ENCODE measurements at places on chromosomes 11 and 22.

GRCh38 chr11:95682552-95682951 lies 107.0 kb downstream of the FAM76B start:
- no peak for DNase-seq

DNA sequence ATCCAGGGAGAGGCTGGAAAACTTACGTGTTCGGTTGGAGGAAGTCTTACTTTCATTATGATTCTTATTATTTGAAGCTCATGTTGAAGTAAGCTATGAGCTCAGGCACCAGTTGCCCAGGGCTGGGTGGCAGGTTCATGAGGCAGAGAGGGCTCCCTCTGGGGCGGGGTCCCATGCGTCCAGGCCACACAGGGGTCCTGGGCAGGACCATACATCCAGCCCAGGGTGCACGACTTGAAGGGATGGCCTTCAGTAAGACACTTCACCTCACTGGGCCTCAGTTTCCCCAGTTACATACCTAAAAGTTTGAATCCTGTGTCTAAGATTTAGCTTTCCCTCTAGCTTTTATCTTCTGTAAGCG lies 107.3 kb upstream of the B3GAT1 start:
- no peak for DNase-seq

- no peak for DNase-seq
These were observed 46.4 kb upstream of the CD82 start for GRCh38 chr11:44518968-44519550.

- DNase-seq, result no peak
These were observed 219.7 kb downstream of the CEP164 start for GRCh38 chr11:117547195-117547850.

- no peak for DNase-seq
These were observed 1.8 kb upstream of the SLC36A4 start for GRCh38 chr11:93199616-93200015.

DNA sequence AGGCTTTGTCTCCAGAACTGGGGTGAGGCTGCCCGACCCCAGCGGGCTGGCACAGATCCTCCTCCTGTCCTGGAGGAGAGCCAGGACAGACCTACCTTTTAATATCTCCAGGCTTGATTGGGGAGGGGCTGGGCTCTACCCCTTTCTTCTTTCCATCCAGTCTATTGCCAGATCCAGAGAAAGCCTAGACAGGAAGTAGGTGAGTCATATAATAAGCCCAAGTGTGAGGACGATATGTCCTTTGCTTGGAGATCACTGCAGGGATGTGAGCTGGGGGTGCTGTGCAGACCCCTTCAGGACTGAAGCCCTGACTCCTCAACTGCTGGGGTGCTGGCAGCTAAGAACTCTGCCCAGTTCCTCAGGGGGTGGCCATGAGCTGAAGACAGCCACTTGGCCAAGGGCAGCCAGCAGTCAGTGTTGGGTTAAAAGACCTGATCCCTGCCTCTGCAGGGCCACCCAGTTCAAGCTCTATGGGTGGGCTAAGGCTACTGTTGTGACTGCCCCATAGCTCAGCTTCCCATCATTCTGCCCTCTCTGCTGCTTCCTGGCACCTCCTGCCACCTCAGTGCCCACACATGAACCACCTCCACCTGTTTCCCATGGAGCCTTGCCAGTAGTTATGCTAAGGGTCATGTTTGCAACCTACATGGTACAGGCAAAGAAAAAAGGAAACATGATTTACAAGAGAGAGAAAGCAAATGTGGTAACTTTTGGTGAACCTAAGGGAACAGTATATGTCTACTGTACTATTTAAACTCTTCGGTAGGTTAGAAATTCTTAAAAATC lies 8.3 kb upstream of the C22orf39 start:
- DNase-seq, result no peak

DNA sequence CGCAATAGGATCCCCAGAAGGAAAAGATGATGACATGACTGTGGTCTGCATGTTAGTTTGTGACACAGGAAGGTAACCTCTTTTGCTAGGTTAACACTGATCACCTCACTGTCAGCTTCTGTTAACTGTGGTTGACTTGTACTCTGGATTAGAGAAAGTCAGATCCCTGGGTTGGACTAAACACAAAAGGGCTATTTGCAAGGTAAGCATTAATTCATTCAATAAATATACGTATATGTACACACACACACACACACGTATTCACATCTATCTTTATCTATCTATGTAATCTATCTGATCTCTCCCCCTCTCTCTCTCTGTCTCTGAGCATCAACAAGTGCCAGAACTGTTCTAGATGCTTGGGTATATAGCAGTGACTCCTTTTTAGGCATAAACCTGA lies 136.1 kb upstream of the SNX19 start:
- DNase-seq, result no peak

DNA sequence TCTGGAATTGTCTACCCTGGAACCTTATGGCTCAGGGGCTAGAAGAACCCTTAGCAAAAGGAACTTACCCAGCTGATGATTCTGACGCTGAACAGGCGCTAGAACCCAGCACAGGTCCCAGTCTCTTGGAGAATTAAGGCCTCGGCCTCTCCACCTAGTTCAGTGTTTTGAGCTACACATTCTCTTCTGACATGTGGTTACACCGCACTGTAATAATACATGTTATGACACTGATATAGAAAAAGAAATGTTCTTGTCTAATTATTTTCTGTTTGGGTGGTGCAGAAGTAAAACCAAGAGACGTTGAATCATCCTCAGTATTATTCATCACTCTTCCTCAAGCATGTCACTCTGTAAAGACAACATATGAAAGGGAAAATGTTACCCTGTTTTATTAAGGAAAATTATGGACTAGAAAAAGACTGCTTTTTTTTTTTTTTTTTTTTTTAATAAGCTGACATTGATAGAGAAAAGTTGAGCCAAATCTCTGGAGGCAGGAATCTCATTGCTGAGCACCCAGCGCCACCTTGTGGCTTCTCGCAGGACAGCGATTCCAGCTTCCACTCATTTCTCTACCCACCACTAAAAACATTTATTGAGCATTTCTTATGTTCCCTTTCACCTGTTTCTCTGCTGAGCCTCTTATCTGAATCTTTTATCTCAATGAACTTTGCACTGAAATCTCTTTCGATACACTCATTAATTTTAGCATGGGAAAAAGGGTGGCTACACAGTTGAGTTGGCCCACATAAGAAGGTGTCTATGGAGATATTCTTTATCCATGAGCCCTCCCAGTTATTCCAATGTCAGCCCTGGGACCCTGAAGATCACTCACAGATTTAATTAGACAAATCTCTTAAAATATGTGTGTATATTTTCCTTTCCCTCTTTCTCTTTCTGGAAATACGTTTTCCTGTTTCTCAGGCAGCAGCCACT lies 12.6 kb upstream of the APLNR start:
- DNase-seq, result no peak

GRCh38 chr11:95149651-95150364 lies 60.2 kb downstream of the ENDOD1 start:
- no peak for DNase-seq

DNA sequence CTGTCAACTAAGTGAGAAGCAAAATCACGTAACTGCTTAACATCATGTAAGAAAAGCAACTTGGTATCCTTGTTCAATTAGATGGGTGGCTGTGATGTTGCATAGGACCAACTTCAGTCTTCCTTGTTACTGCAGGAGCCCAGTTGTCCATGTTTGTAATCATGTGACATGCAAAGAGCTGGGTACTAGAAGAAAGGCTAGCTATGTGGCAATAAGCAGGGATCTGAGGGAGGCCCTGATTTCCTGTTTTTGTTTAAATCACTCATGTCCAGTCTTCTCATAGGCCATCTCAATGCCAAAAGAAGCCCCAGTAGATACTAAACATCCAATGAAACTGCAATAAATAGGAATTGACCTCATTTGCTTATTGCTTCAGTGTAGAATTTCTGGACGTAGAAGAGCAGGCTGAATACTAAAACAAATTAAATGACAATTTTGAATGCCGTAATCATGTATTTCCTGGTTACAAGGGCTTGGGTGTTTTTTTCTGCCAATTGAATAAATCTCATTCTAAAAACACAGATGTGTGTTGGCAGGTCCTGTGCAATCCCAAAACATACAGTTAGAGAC lies 140.8 kb upstream of the ARHGAP20 start:
- no peak for DNase-seq

DNA sequence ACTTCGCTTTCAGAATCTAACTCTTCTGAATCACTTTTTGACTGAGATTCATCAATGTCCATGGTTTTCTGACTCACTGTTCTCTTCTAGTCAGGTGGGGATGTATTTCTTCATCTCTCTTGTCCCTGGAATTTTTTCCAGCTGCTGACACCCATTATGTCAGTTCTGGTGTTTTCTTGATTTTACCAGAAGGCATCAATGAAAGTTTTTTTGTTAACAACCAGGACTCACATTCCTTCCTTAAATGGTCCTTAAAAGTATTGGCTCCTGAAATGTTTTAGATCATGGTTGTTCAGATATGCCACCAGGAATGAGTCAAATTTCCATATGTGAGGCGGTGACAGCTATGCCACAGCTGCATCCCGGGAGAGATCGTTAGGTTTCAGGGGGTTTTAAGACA lies 12.9 kb downstream of the MICAL2 start:
- DNase-seq, result no peak

DNA sequence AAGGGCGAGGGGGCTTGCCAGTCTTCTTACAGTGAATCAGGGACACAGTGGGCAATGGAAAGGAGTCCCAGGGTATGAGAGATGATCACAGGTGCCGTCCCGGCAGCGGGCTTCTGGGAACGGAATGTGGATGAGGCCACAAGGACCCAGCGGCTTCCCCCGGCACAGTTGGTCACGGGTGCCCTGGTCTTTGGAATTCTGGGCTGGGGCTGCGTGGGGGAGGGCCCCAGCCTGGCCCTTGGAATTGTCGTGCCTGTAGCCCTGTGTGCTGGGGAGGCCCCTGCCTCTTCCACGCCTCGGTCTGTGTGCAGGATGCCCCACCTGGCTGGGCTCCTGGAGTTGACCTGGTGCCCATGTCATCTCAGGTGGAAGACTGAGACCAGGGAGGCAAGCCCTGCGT lies 76.6 kb downstream of the FBLN1 start:
- no peak for DNase-seq

DNA sequence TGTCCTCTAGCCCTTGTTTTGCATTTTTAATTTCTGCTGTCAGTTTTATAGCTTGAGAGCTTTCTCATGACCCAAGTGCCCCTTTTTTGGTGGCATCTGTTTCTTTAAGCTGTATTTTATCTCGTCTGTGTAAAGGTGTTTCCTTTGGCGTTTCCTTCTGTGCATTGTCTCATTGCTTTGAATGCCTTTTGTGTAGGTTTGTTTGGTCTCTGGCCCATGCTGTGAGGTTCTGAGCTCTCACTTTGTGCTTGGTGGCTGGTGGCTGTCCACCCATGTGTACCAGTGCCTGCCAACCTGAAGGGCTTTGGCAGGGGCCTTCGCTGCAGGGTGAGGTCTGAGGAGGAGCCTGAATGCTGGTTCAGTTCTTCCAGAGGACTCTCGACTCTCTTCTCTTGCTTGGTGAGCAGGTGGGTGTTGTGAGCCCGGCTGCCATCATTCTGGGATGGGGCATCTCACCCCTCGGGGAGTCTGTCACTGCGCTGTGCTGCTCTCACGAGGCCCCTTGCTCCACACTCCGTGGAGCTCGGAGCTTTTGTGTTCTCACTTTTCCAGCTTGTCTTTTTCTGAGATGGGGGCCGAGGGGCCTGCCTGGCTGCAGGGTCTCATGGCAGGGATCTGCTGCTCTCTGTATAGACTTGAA lies 14.9 kb downstream of the AP2A2 start:
- no peak for DNase-seq

GRCh38 chr22:37661160-37661924 lies 2.8 kb downstream of the PDXP start:
- peak; percentile 65 for DNase-seq

DNA sequence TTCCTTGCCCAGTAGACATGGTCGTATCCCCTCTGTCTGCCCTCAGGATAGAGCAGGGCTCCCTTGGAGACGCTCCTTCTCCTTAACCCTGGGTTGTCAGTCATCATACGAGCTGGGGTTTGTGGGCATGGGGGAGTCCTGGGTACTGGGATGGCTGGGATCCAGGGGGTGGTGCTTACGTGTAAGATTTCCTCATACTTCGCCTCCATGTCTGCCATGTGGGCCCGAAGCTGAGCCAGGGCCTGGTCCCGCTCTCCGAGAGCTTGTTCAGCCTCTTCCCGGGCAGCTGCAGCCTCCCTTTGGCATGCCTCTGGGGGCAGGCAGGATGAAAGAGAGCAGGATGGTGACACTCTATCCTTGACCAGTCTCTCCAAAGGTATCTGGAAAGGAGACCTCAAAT lies 5.3 kb downstream of the NHERF4 start:
- no peak for DNase-seq

GRCh38 chr22:50041361-50042065 lies 16.6 kb downstream of the TTLL8 start:
- DNase-seq, result no peak

Data from SHP77 treated with DMSO at 0.1 percent for 48 hours (cell line).